ENCODE measurements at places on chromosomes 3 and 15.
A peak's percentile ranks its signal among the peaks of the same experiment; 100 is the strongest.

DNA sequence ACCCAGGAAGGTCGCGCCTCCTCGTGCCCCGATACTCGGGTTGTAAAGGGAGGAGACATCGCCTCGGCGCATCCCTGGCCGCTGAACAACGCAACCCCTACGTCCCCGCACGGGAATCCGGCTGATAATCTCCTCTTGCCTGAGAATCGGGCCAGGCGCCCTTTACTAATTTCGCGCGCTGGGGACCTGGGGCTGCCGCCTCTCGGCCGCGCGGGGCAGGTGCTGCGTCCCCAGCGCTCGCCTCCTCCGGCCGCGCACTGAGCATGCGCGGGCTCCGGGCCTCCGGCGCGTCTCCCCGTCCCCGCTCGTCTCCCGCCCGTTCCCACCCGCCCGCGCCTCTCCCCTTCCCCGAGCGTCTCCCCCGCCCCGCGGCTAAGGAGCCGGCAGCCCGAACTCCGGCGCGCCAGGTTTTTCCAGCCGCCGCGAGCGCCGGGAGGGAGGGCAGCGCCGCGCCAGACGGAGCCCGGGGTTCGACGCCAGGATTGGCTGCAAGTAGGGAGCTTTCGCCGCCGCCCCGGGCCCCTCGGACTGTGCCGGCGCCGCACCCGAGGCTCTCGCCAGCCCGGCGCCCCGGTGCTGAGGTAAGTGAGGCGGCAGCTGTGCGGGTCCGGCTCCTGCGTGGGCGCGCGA lies at the start of gene CNTN4:
Gene CNTN4 (plus strand): TSS at position 469 of the 630 bp plus-strand sequence.
- DNase-seq: peak; percentile 90

GRCh38 chr3:12194209-12194608 lies 35.5 kb upstream of the TIMP4 start:
- no peak for DNase-seq

- no peak for DNase-seq
Measured at GRCh38 chr3:58192069-58192468, 18.7 kb downstream of the DNASE1L3 start.

DNA sequence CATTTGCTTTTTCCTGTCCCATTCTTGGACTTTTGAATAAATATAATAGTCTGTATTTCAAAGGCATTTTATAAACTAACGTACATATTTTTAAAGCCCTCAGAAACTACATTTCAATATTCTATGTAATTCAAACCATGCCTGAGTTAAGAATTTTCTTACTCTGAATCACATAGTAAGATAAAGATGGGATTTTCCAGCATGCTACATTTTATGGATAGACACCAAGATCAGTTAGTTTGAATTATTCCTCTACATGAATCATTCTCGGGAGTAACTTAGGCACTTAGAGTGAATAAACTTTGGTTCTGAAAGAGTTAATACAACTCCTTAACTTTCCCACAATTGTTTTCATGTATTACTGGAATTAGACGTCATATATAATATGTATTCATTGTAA lies 713.3 kb upstream of the CBLB start:
- DNase-seq: no peak

DNA sequence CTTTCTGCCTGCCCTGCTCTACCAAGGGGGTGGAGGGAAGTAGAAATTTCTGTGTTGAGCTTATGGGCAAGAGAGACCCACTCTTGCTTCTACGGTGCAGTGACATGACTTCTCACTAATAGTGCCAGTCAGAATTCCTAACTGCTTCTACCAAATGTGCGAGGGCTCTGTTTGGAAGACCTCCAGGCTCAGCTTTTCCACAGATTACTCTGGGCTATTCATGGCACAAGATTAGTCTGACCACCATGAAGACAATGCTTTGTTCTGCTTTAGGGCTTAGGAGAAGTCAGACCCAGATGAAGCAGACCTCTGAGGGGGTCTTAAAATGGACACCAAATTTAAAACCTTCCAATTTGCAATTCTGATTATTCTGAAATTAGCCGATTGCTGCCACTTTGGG lies 195.9 kb upstream of the TBC1D5 start:
- no peak for DNase-seq

GRCh38 chr15:47246317-47246716 lies 471.0 kb upstream of the SEMA6D start:
- DNase-seq: no peak

DNA sequence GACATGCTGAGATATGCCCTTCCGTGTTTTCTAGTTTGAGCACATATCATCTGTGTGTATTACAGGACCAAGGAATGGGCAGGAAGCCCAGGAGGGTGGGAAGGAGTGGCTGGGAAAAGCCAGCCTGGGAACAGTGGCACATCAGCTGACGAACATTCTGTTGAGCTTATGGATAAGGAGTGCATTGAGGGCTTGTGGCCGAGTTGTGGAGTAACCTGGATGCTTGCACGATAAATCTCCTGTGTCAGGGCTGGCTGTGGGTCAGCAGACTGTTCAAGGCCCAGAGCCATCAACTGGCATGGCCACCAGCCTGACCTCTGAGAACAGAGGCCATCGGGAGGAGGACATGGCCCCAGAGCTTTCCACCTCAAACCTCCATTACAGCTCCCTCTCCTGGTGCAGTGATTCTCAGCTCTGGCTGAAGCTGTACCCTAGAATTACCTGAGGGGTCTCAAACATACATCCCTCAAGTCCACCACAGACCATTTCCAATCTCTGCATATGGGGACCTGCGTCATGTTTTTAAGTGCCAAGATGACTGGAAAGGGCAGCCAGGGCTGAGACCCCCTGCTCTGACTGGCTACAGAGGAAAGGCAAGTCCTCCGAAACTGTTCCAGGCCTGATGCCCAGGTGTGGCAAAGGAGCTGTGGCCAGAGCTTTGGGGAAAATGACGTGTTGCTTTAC lies 4.8 kb upstream of the VILL start:
- peak; percentile 36 for DNase-seq

- no peak for DNase-seq
Measured at GRCh38 chr3:14201940-14202684, 23.5 kb downstream of the LSM3 start.

DNA sequence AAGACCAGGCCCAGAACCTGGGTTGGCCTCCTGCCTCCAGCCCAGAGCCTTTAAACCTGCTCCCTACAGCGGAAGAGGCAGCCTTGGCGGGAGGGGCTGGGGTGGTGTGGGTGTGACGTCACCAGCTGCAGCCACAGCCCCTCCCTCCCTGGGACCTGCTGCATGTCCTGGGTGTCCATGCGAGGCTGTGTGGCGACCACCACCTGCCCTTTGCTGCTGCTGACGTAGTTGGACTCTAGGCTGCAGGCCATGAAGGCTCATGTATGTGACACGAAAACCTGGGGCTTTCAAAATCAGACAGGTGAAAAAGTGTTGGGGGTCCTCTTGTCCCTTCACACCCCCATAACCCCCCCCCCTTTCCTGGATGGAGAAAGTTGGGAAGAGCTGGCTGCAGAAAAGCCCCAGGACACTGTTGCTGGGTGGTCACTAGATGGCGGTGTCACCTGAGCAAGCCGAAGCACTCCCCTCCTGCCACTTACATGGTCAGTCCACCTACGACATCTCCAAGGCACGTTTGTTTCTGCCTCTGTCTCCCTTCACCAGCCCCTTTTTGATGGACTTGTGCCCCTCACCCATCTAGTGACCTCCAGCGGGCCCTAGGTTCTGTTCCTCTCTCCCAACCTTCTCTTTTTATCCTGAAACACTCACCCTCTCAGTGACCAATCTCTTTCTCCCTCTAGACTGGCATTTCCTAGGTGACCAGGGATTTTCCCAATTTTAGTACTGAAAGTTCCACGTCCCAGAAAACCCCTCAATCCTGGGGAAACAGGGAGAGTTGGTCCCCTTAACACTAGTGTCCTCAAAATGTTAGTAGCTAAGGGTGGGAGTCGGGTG lies 35.2 kb downstream of the SLC6A20 start:
- DNase-seq: peak; percentile 51

DNA sequence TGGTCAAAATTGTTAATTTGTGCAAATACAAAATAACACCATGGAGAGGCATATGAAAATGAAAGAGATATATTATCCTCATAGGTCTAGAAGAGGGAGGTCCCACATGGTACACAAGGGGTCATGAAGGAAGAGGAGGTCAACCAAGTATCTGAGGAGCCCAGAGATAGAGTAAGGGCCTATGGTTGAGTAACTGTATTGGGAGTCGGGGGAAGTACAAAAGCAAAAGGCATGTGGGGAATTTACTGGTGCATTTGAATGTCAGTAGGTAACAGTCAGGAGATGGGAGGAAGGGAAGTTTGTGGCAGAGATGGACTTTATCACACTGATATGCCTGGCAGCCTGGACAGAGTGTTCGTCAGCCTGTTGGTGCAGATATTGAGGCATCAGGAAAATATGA lies 1113.7 kb downstream of the OTOL1 start:
- no peak for DNase-seq

GRCh38 chr3:9957214-9957613 lies 5.0 kb upstream of the PRRT3 start:
- DNase-seq: no peak

GRCh38 chr3:4573153-4573552 lies 80.0 kb downstream of the ITPR1 start:
- no peak for DNase-seq

GRCh38 chr3:97816811-97817210 lies 5.0 kb upstream of the CRYBG3 start:
- no peak for DNase-seq

- no peak for DNase-seq
Measured at GRCh38 chr3:182533394-182533793, 259.9 kb upstream of the ATP11B start.

DNA sequence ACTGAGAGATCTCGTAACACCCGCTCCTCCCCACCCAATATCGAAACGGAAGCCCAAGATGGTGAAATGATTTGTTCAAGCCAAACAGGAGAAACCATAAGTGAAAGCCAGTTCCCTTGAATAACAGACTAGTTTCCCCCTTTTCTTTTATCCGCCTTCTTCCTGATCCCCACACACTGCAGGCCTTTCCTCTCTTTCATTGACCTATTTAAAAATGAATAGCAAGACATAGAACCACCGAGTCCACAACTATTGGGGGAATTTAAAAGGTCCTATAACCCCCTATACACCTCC lies 382 bp upstream of the COX17 start:
- no peak for DNase-seq

- no peak for DNase-seq
Measured at GRCh38 chr3:65347166-65347565, 659.4 kb upstream of the ADAMTS9 start.

DNA sequence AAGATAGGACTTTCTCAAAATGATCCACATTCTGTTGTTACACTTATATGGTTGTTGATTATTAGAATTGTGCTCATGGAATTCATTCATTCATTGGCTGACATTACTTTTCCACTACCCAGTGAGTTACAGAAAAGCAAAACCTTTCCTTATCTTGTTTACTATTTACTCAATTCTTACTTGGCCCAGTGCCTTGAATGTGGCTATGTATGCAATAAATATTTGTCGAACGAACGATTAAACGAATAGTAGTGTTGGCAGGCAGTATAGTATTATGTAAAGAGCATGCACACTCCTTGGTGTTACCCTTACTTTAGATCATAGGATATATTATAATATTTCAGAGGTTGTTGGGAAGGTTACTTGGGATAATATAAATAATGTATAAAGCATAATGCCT lies 31.0 kb downstream of the CTDSPL2 start:
- DNase-seq: no peak

DNA sequence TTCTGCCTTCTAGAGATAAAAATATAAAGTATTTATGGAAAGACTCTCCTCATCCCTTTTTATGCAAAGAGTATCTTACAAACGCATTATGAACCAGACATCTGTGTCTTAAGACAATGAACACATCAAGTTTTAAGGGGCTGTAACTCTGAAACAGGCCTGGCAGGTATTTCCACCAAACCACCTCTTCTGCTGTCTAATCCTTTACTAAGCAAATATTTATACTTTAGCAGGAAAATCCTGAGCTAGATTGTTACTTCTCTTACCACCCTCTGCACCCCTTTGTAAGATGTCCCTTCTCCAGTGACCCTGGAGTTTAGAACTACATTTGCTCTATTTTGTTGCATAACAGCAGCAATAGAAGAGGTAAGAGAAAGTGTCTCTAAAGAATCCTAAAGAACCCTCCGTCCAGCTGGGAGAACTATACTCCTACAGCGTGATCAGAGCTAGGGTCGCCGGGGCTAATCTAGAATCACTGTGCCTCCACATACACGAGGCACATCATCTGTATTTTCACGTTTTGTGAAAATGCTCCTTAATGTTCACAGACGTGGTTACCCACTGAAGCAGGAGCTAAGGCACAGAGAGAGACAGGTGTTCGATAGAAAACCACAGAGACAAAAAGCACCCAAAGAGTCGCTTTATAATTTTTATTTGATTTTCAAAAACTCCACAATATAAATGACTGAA lies 129.6 kb downstream of the FOXP1 start:
- no peak for DNase-seq

DNA sequence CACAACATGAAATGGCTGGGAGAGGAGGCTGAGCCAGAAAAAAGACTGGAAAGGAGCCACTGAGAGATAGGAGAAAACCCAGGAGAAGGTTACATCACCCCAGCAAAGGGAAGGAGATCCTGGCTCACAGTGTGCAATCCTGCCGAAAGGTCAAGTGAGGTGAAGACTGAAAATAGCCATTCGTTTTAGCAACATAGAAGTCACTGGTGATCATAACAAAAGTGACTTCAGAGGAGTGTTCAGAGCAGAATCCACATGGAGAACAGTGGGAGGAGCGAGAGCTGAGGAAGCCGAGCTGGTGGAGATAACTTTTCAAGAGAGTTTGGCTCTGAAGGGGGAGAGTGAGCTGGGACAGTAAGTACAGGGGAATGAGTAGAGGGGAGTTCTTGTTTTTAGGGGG lies 5.4 kb upstream of the HEG1 start:
- DNase-seq: peak; percentile 52

DNA sequence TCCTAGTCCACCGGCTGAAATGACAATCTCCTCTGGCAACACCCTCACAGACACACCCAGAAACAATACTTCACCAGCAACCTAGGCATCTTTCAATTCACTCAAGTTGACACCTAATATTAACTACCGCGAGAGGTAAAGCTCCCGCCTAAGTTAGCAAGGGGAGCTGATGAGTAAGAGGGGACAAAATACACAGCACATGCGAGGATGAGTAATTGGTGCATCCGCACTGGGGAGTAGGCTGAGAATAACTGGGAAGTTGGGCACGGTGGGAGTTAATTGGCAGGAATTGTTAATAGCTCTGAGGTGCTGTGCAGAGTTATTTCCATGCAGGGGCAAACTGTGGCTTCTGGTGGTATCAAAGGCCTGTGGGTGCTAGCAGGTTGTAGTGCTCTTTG lies 14.5 kb upstream of the PLD1 start:
- DNase-seq: no peak

DNA sequence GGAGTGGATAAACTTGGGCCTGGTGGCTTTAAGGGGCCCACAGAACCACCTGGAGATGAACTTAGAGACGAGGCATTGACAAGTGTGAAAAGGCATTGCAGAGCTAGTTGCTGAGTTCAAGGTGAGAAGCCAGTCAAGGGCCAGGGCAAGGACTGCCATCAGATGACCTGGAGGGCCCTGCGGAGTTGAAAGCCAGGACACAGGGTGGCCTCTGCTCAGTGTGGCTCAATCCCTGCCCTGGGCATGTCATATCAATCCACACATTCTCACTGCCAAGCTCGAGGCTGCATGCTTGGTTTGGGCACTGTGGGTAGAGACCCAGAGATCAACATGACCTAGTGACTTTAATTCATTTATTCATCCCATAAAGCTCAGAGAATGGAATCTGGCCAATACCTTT lies 9.2 kb downstream of the PAQR5 start:
- no peak for DNase-seq
